ENCODE measurements at places on chromosomes 7 and 10. TPM values are rescaled to one million over a fixed set of nuclear protein-coding genes. Genes with fewer than 3 reads are reported as not detected.

DNA sequence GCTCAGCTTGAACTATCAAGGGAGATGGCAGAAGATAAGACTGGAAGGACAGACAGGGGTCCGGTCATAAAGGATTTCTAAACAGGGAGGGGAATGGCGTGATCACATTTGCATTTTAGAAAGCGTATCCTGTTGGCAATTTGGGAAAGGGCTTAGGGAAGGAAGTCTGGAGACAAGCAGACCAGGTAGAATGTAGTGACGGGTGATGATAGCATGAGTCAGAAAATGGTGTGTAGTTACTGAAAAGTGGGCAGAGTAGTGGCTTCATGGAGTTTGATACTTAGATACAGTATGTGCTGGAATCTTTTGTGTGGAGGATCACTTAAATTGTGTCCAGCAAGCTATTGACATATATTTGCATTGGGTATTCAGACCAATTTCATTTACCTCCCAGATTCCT is 61.2 kb downstream of the LRGUK start:
- H3K36me3 ChIP-seq = no peaks in the 10 kb centered on the region
- H3K27ac ChIP-seq = no peak overlapping the region
- H3K4me1 ChIP-seq = peaks cover 11% of the 10 kb centered on the region

DNA sequence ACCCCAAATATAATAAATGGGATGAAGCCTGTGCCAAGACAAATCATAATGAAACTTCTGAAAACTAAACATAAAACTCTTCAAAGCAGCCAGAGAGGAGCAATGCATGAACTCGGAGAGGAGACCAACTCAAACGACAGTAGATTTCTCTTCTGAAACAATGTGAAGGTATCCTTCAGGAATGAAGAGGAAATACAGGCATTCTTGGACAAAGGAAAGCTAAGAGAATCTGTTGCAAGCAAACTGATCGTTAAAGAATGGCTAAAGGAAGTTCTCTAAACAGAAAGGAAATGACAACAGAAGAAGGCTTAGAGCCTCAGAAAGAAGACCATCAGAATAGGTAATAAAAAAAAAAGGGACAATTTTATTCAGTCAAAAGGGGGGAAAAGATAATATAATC is 6.6 kb downstream of the GNA12 start:
- peak overlapping the region; percentile 54 for H3K4me3 ChIP-seq
- H3K27me3 ChIP-seq = no peaks in the 10 kb centered on the region
- H3K36me3 ChIP-seq = peaks cover 19% of the 10 kb centered on the region
- no peak for DNase-seq
- peak overlapping the region; percentile 71 for H3K27ac ChIP-seq
- peaks cover 30% of the 10 kb centered on the region for H3K4me1 ChIP-seq

DNA sequence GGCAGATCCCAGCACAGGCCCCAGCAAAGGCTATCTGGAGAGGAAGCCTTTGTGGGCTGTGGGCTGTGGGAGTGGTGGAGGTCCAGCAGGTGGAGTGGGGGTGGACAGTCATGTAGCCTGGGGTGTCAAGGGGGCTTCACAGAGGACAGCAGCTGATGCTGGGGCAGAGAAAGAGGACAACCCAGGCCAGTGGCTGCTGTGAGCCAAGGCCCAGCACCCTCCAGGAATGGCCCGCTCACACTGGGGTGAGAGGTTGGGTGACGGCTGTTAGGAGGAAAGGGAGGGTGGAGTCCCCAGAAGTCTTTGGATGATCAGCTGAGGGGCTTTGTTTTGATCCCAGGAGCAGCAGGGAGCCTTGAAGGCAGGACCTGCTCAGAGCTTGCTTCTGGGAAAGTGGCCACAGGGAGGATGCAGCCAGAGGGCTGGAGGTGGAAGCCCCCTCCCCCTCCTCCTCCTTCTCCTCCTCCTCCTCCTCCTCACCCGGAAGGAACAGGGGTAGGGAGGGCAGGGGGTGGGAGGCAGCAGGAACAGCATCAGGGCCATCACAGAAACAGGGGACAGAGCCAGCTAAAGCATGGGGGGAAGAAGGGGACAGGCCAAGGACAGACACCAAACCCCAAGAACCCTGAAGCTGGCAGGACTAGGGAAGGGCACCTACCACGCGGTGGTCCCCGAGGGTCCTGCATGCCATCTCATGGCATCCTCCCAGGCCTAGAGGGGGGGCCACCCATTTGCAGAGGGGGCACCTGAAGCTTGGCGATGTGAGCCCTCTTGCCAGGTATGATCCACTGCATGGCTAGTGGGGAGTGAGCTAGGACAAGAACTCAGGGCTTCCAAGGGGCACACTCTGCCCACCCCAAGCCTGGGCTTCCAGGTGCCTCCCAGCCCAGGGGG is 144.9 kb downstream of the GRID1 start:
- no peak overlapping the region for H3K4me3 ChIP-seq
- no peak overlapping the region for H3K27ac ChIP-seq
- H3K4me1 ChIP-seq = no peaks in the 10 kb centered on the region

GRCh38 chr10:96440361-96441292 is 73.1 kb downstream of the TLL2 start:
- no peaks in the 10 kb centered on the region for H3K4me1 ChIP-seq
- H3K36me3 ChIP-seq = no peaks in the 10 kb centered on the region
- H3K27me3 ChIP-seq = peaks cover 18% of the 10 kb centered on the region
- H3K4me3 ChIP-seq = no peak overlapping the region

DNA sequence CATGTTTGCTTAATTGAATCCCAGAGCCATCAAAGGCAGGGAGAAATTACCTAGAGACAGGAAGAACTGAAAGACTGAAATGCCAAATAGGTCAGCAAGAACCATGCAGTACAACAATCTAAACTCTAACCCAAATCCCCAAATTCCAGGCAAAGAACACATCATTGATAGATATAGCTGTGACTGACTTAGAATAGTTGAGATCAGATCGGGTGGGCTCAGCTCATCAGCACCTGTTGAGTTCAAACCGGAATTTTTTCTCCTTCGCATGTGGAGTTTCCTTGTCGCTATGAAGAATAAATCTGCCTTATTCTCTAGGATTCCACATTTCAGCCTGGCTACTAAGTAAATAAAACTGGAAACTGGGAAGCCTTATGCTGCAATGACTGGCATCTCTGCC is 1.4 kb downstream of the ANKMY2 start:
- H3K27ac ChIP-seq = peak overlapping the region; percentile 96
- H3K36me3 ChIP-seq = peaks cover 11% of the 10 kb centered on the region
- no peaks in the 10 kb centered on the region for H3K27me3 ChIP-seq
- no peak for DNase-seq
- H3K4me3 ChIP-seq = peak overlapping the region; percentile 86
- H3K4me1 ChIP-seq = peaks cover 47% of the 10 kb centered on the region

DNA sequence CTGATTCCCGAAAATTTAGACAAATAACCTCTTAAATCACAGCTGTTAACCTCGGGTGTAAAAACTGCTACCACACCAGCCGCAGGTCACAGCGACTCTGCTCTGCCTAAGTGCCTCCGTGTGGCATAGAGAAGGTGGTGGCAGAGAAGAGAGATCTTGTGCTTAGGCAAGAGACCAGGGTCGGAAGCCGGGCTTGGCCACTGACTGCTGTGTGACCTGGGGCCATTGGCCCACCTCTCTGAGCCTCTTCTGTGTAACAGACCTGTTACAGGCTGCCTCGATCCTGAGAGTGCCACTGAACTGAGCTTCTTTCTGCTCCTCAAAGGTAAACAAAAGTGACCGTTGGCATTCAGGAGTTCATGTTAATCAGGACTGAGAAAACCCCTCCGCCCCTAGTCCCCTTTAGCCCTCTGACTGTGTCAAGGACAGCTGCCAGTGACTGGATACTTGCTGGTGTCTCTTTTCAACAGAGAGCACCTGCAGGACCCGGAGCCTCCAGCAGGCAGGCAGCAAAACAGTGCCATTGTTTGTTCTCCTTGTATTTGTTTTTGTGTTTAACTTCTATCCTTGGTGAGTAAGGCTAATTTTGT is 36.5 kb downstream of the ZMIZ1 start:
- no peaks in the 10 kb centered on the region for H3K36me3 ChIP-seq
- DNase-seq = no peak

DNA sequence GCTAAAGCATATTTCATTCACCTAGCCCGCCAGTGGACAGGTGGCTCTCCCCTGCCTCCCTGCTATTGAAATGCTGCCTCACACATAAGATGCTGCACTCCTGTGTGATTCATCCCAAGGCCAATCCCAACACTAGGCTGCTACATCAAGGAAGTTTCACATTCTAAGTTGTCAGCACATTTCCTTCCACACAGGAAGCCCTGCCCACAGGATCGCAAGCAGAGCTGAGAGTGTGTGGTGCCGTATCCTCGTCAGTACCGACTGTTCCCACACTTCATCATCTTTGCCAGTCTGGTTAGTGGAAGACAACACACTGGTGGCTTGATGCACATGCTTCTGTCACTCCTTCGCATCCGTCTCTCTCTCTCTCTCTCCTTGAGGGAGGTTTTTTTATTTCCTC is 194.3 kb upstream of the PPP2R2D start:
- no peaks in the 10 kb centered on the region for H3K4me1 ChIP-seq
- no peak overlapping the region for H3K4me3 ChIP-seq
- no peak overlapping the region for H3K27ac ChIP-seq
- no peaks in the 10 kb centered on the region for H3K27me3 ChIP-seq
- DNase-seq = no peak

- DNase-seq = no peak
- H3K27ac ChIP-seq = no peak overlapping the region
- H3K36me3 ChIP-seq = peaks cover 47% of the 10 kb centered on the region
- no peaks in the 10 kb centered on the region for H3K27me3 ChIP-seq
These were observed 42.2 kb downstream of the XPNPEP1 start for GRCh38 chr10:109880886-109881768.

- peaks cover 4% of the 10 kb centered on the region for H3K4me1 ChIP-seq
- H3K36me3 ChIP-seq = peaks cover 17% of the 10 kb centered on the region
- no peaks in the 10 kb centered on the region for H3K27me3 ChIP-seq
- no peak overlapping the region for H3K4me3 ChIP-seq
These were observed 48.5 kb downstream of the LCOR start for GRCh38 chr10:96880575-96880974.

DNA sequence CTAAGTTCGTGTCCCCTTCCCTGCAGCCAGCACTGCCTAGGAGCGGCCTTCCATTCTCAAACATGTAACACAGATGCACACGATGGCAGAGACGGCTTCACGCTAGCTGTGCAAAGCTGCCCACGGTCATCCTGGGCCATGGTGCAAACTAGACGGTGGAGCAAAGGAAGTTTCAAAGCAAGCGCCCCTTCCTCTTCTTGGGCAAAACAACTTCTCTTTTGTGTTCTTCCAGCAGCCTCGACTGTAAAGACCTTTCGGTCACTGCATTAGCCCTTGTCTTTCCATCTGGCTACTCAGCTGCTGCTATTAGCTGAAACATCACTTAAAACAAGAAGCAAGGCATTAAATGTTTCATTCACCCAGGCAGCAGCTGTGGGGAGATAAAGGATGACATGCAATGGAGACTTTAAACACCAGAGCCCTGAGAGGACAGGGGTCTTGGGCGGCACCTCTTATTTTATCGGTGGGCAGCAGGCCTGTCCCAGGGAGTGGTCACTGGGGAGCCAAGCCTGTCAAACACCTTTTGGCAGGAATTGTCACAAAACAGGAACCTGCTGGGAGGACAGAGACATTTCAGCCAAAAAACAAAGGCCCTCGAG is 214.8 kb downstream of the KLF6 start:
- H3K4me3 ChIP-seq = no peak overlapping the region
- no peak for DNase-seq
- peaks cover 20% of the 10 kb centered on the region for H3K27me3 ChIP-seq

- no peak for DNase-seq
- no peak overlapping the region for H3K4me3 ChIP-seq
- H3K4me1 ChIP-seq = peaks cover 3% of the 10 kb centered on the region
- peaks cover 2% of the 10 kb centered on the region for H3K36me3 ChIP-seq
These were observed 87.7 kb downstream of the CUBN start for GRCh38 chr10:17041626-17042520.

- H3K27me3 ChIP-seq = no peaks in the 10 kb centered on the region
- H3K4me1 ChIP-seq = no peaks in the 10 kb centered on the region
These were observed 144.8 kb upstream of the TCF7L2 start for GRCh38 chr10:112805254-112805590.

DNA sequence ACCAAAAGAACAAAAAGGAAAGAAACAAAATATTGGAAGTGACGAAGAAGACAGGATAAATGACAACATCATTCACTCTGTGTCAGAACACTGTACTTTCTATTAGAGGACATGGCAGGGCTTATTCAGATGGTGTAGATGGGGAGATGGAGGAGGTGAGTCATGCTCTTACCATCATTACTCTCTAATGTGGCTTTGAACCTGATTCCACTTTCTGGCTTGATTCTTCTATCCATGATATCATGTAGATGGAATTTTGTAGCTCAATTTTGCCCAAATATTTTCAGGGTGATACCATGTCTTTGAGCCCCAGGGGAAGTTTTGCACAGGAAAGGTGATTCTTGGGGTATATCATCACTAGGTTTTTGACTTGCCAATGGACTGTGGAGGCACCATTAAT is 91.7 kb downstream of the CFAP58 start:
- H3K27me3 ChIP-seq = peaks cover 43% of the 10 kb centered on the region
- H3K4me1 ChIP-seq = peaks cover 2% of the 10 kb centered on the region
- no peak overlapping the region for H3K27ac ChIP-seq

DNA sequence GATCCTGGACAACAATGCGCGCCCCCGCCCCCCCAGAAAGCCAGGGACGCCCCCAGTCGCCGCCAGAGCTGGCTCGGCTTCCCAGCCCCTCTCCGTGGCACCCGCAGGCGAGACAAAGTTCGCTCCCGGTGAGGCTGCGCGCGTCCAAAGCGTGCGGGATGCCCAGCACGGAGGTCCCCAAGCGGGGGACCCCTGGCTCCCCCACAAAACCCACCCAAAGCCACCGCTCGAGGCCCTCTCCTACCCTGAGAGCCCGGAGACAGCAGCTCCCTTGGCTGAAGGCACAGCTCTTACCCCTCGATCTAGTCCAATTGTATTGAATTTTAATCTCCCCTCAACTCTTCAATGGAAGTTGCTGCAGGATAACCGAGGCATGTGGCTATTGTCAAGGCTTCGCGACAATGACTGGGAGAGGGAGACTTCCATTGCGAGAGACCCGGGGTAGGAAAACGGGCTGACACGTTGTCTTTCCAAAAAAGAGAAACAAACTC is 305.3 kb downstream of the PRPF18 start:
- no peak for DNase-seq
- peaks cover 2% of the 10 kb centered on the region for H3K4me1 ChIP-seq
- no peak overlapping the region for H3K4me3 ChIP-seq
- H3K27me3 ChIP-seq = peaks cover 74% of the 10 kb centered on the region

GRCh38 chr10:31124852-31125251 is 93.2 kb upstream of the ZNF438 start:
- H3K4me3 ChIP-seq = no peak overlapping the region
- no peak overlapping the region for H3K27ac ChIP-seq
- H3K4me1 ChIP-seq = no peaks in the 10 kb centered on the region
- no peaks in the 10 kb centered on the region for H3K27me3 ChIP-seq

The CTAGE4 gene
- 1.8 TPM for total RNA-seq

The ZNF511 gene
- total RNA-seq = 60.1 TPM

The VPS37D gene
- total RNA-seq = not detected

The CRPPA gene
- total RNA-seq = 1.2 TPM

The UNC5B gene
- not detected for total RNA-seq

The DNAAF5 gene
- total RNA-seq = 22.3 TPM

The LLCFC1 gene
- total RNA-seq = not detected

The METTL27 gene
- not detected for total RNA-seq

The MOGAT3 gene
- total RNA-seq = not detected

The PRRT4 gene
- not detected for total RNA-seq

Measured in activated CD8-positive, alpha-beta memory T cell treated with anti-CD3 and anti-CD28 coated beads, Interleukin-2, amount 10 ng/mL, durations not matched to agents 7 days and 5 days (primary cell).